NCI-H1417 (cell line): ENCODE measurements at places on chromosomes 12 and 14.
A peak's percentile ranks its signal among the peaks of the same experiment; 100 is the strongest.

GRCh38 chr12:62256408-62257096 lies 3.7 kb upstream of the USP15 start:
- DNase-seq = no peak

GRCh38 chr14:27242874-27243273 lies 645.0 kb upstream of the NOVA1 start:
- no peak for DNase-seq

DNA sequence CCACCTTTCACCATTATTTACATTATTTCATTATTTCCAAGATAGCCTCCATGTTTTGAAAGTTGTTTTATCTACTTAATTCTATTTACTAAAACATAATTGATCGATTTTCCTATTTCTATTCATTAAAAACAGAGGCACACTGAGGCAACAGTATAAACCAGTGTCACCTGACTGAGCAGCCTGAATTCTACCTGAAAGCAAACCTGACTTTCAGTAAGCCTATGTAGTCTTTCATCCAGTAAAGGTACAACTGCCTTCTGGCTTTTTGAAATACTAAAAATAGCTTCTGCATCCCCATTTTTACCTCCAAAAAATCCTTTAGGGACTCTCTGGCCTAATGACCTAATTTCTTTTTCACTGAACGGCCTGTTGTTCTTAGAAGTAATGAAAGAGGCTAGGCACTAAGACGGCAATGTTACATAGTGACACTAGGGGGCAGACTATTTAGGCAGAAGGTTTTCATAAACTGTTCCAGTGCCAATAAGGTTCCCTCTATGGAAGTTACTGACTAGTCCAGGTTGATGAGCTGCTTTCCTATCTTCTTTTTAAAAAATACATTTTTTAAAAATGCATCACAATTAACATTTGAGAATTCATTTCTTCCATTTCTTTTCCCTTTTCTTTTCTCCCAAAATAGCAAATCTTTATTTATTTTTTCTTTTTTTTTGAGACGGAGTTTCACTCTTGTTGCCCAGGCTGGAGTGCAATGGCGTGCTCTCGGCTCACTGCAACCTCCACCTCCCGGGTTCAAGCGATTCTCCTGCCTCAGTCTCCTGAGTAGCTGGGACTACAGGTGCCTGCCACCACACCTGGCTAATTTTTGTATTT lies 17.5 kb downstream of the ANAPC5 start:
- DNase-seq = peak; percentile 46

- peak; percentile 51 for DNase-seq
These were observed 125.9 kb upstream of the ATF1 start for GRCh38 chr12:50637870-50638481.

- DNase-seq = peak; percentile 16
These were observed 580.4 kb downstream of the VRK1 start for GRCh38 chr14:97377550-97377949.

DNA sequence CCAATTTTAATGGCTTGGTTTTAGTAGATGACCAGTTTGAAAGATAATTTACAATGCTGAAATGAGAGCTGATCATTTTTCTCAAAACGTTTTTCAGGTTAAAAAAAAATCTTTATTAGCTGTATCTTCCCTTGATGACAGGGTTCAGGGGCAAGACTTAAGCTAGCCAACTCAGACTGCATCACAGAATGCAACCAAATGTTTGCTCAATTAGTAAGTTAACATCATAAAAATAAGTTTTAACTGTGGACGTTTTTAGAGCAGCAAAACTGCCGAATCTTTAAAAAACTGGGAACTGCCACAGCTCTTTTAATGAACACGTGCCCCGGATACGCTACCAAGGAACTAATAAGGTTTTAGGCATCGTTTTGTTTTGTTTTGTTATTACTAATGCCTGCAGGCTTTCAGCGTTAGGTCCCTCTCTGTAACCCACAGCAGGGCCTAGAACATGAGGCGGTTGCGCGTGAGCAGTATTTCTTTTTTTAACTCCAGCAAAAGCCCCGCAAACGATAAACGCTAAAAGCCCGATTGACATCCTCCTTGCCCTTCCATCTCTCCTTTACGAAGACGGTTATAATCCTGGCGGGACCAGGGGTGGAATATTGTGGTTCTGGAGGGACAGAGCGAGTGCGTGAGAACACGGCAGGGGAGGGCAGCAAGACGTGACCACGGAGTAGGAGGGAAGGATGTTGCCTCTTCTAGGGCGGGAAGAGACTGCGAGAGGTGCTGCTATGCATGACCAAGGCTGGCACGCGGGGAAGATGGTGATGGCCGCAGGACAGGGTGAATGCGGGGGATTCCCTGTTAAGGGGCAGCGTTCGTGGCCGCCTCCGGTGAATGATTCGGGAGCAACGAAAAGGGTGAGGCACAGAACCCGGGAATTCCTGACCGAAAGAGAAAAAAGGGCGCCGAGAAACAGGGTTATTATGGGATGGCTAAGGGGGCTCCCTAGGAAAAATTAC lies 652 bp downstream of the SUPT16H start:
- DNase-seq = peak; percentile 89

DNA sequence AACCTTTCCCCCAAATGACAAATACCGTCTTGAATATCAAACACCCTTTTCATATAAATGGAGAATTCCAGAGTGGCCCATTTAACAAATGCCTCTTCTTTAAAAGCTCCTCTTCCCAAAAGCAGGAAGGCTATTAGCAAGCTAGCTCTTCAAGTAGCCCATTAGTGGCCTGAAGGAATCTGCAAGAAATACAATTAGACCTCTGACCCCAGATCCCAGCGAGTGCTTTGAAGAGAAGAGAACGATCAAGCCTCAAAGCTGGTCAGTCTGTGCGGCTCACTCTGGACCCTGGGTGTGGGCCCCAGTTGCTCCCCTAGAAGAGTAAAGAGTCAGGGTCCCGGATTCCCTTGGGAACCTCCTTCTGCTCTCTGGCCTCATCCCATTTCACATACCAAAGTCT lies 325.6 kb downstream of the NUAK1 start:
- DNase-seq = no peak
